ENCODE measurements at places on chromosomes 2 and 18.

GRCh38 chr2:43082111-43082894 lies 144.1 kb downstream of the ZFP36L2 start:
- no peak for DNase-seq

GRCh38 chr2:71611781-71612527 lies 158.6 kb downstream of the DYSF start:
- DNase-seq = no peak

DNA sequence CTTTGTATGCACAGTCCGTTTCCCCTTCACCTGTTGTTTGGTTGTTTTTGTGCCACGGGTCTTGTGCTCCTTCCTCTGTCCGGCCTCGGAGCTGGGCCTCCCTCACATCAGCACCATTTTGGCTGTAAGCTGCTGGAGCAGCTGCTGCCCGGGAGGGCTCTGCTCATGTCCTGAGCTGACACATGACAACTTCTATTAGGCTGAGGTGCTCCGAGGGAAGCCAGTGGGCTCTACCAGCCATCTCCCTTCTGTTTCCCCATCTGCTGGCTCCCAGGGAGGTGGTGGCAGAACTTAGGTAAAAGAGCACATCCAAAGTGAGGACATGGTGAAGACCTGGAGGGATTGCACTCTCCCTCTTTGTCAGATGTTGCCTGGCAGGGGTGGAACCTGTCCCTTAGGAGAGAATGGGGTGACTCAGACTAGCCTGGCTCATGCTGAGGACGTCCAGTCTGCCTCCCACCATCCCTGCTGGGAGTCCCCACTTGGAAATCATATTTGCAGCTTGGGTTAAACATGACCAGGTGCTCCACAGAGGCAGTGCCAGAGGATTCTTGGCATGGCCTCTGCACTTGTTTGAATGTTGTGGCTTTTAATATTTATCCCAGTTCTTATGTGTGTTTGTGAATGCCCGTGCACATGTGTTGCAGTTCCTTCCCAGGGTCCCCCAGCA lies 49.8 kb upstream of the TNP1 start:
- no peak for DNase-seq

- no peak for DNase-seq
Observed at GRCh38 chr2:233349005-233349998, 5.0 kb upstream of the DGKD start.
